Sciatic nerve (tissue), 2 donors: ENCODE measurements at places on chromosomes 2 and 18. TPM values are rescaled to one million over a fixed set of nuclear protein-coding genes. Genes with fewer than 3 reads are reported as not detected.
A peak's percentile ranks its signal among the peaks of the same experiment; 100 is the strongest.

DNA sequence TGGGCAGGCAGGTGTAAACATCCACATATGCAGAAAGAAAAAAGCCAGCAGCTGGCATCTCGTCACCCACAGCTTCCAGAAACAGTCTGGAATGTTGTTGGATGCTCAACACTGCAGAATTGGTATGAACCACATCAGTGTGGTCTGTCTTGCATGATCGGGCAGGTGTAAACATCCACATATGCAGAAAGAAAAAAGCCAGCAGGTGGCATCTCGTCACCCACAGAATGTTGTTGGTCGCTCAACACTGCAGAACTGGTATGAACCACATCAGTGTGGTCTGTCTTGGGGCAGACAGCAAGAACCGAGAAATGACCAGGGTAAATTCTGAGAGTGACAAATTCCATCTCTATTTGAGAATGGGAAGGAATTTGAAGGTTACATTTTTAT is 39.6 kb downstream of the DOCK10 start:
- no peak for DNase-seq

KATNAL2 gene
- 5.6 TPM for total RNA-seq

DNA sequence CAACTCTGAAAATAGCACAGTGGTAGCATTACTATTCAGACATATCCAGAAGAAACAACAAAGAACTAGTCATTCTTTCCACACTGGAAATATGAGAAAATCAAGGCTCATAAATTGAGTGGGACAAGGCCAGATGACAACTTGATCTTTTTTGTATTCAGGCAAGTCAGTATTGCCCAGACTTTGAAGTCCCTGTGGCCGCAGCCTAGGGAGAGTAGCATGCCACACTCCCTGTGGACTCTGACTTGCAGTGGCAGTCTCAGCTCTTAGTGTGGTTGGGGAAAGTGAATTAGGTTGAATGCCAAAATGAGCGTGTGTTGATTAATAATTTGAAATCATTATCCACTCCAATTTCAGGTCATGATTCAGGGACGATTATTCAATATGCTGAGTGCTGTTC is 53.8 kb upstream of the TMEM177 start:
- DNase-seq: no peak

GRCh38 chr2:11781602-11782001 is 35.2 kb downstream of the LPIN1 start:
- no peak for DNase-seq

- DNase-seq: no peak
Measured at GRCh38 chr2:69386360-69386759, 667 bp downstream of the GFPT1 start.

DNA sequence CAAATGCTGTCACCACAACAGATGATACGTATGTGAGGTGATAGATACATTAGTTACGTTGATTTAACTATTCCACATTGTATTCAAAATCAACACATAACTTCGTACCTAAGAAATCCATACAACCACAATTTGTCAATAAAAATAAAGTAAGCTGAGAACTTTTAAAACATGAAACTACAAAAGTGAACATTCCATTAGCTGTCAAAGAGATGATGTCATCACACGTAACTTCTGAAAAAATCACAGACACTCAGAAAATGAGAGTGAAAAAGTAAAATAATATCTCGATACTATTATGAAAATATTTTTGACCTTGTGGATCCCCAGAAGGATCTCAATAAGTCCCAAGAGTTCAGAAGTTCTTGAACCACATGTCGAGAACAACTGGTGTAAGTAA is 161.6 kb upstream of the GALNT13 start:
- DNase-seq: no peak

DNA sequence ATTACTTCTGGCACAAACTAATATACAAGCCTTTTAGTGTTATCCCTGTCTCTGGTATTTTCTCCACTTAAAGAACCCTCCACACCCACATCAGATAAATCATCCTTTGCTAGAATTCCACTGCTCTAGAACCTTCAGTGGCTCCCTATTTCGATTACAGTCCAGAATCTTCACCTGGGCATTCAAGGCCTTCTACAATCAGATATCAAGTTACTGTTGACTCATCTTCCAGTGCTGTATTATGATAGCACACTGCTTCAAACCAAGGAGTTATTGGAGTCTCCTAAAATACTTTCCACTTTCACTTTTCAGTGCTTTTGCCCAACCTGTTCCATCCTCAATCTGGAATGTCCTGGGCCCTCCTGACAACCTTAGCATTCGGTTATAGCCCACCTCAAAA is 3.4 kb downstream of the CGREF1 start:
- no peak for DNase-seq

DNA sequence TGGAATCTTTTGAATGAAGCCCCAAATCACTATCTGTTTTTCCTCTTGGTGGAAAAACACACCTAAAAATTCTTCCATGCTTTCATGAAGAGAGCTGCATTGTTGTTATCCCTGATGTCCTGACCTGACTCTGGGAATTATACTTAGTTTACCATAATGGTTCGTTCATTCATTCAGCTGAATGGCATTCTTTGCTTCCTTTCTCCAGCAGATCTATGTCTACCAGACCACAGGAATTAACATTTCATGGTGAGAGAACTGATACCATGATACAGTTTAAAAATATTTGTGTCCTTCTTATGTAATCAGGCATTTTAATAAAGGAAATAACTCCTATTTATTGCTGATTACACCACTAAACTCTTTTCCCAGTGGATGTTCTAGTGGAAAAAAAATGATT is 11.1 kb upstream of the SLC4A10 start:
- DNase-seq: no peak

DNA sequence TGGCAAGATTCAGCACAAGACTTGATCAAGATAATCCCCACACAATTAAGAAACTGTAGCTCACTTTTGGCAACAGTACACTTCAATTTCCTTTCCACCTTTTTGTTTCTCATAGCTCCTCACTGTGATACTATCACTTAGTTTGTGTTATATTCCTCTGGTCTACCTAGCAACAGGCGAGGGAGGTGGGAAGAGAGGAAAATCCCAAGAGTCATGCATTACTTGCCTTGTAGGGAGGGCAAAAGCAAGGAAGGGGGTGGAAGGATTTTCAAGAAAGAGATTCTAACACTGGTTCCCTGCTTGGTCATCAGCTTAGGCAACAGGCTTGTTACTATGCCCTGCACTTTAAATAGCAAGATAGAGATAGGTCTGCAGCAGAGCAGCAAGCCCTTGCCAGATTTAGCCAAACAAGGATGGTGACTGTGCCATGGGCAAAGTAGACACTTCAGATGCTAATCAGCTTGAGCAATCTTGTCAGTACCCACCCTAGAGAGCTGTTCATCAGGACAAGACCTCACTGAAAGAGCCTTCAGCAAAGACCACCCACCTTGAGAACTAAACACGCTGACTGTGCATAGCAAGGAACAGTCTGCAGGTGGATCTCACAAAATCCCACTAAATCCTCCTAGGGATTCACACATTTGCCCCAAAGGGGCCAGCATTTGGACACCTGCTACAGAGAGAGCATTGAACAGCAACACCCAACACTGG is 134.6 kb downstream of the MBD2 start:
- no peak for DNase-seq

DNA sequence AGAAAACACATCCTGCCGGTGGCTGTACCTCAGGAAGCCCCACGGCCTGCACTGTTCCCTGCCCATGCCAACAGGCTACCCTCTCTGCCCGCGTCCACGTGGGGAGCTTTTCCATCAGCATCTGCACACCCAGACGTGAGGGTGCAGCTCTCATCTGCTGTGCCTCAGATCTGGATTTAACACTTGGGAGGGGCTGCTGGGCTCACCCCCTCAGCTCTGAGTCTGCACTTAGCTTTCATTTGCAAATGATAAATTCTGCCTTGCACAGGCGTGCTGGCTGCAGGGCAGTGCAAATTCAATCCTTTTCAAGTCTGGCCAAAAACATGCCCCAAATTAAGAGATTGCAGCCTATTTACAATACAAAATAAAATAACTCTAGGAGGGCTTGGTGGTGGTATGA is 245.7 kb downstream of the TWIST2 start:
- no peak for DNase-seq

NMUR1 gene
- total RNA-seq: 1.4 TPM

DNA sequence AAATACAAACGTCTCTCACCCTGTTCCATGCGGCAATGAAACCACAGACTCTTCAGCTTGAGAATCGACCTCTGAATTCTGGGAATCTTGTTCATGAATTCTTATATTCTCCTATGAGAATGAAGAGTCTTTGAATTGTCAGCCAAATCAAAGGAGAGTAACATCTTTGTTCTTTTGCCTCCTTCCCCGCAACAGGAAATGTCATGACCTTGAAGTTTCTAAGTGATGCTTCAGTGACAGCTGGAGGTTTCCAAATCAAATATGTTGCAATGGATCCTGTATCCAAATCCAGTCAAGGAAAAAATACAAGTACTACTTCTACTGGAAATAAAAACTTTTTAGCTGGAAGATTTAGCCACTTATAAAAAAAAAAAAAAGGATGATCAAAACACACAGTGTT is 21.8 kb downstream of the TNFAIP6 start:
- DNase-seq: no peak

DNA sequence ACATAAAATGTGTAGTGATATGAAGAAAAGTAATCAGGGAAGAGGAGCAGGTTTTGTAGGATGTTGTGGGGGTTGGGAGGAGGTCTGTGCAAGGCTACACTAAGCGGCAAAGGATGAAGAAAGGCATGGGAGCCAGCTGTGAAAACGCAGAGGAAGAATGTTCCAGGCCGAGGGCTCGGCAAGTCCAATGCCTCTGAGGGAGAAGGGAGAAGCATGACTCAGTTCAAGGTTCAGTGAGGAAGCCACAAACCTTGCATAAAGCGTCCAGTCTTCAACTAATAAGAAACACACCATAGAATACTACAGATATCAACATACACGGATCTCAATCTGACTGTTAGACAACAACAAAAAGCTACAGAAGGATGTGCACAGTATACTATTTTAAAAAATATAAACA is 16.2 kb downstream of the EPB41L3 start:
- DNase-seq: peak; percentile 73

DSEL gene
- 9.9 TPM for total RNA-seq

GRCh38 chr2:63692002-63692606 is 103.3 kb downstream of the MDH1 start:
- DNase-seq: no peak

GRCh38 chr2:9336576-9337314 is 86.6 kb downstream of the ITGB1BP1 start:
- DNase-seq: peak; percentile 79

SATB2 gene
- total RNA-seq: 8.8 TPM

PARD3B gene
- total RNA-seq: 100 TPM

ACKR3 gene
- 90.5 TPM for total RNA-seq

DNA sequence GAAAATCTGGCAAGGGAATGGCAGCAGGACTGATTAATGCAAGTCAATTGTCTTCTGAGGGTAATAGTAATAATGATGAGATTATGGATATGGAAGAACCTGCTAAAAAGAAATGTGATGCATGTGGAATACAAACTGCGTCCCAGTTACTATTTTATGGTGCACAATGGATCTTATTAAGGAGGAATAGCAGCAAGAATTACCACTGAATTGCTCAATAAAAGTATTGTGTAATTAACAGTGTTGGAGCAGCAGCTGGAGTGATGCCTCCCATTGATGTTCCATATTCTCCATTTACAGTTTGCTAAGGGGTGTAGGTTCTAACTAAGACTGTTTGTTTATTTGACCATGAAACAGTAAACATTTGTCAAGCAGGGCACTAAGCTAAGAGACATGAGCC is 167.9 kb downstream of the HRH4 start:
- no peak for DNase-seq

GRCh38 chr2:100606726-100607343 is 44.0 kb downstream of the PDCL3 start:
- DNase-seq: no peak

FABP1 gene
- not detected for total RNA-seq

DNA sequence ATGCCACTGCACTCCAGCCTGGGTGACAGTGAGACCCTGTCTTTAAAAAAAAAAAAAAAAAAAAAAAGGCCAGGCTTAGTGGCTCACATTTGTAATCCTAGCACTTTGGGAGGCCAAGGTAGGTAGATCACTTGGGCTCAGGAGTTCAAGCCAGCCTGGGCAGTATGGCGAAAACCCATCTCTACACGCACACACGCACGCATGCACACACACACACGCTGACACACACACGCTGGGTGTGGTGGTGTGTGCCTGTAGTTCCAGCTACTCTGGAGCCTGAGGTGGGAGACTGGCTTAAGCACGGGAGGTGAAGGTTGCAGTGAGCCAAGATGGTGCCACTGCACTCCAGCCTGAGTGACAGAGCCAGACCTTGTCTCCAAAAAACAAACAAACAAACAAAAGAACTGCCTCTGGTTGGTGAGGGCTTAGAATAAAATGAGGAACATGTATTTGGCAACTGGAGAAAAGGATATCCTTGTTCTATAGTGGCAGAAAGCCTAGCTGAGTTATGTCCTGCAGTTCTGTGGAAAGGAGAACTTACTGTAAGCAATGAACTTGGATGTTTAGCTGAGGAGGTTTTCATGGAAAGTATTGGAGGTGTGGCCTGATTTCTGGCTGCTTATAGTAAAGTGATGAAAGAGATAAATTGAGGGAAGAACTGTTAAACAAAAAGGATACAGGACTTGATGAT is 34.0 kb downstream of the HAT1 start:
- no peak for DNase-seq

DNA sequence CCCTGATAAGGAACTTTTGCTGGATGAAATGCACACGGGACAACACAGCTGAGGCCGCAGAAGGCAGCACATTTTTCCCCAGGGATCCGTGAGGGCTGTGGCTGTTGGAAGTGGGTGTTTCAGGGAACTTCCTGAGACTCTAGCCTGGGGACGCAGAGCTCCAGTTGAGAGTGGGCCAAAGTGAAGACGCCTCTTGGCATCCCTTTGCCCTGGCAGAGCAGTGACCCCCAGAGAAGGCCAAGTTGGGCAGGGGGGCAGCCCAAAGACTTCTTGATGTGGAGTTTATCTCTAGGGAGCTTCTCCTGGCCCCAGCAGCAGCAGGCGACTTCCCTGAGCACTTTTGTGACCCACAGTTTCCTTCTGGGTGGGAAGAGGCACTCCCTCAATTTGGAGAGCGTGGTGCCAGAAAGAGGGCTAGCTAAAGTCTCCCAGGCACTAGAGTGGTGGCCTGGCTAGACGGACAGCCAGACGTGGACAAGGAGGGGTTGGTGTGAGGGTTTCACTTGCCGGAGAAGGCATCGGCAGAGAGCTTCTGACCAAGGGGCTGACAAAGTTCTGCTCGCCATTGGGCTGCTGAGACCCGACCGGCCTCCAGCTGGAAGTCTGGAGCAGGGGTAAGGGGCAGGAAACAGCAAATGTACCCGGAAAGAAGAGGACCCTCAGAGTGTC is 108.8 kb downstream of the ACKR3 start:
- DNase-seq: no peak

DNA sequence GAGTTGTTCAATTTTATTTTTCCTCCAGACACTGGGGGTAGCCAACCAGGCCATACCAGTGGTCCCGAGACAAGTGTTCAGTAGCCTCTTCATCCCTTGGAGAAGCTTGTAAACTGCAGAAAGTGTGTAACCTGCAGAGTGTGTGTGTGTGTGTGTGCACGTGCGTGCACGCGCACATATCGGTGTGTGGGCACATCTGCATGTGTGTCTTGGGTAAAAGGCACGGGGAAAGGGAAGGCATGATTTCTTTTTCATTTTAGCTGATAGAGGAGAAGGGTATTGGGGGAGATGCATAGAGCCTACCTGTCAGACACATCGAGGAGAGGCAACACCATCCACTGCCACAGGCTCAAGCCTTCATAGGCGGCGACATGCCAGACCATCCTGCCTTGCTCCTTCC is 181.4 kb downstream of the CLIP4 start:
- no peak for DNase-seq

- DNase-seq: no peak
Measured at GRCh38 chr2:170586571-170587095, 128.5 kb upstream of the SP5 start.

NOSTRIN gene
- 36.2 TPM for total RNA-seq

HES6 gene
- 6.1 TPM for total RNA-seq
